Activated CD4-positive, alpha-beta T cell treated with anti-CD3 and anti-CD28 coated beads for 36 hours (primary cell): ENCODE measurements at places on chromosomes 1 and 21.

DNA sequence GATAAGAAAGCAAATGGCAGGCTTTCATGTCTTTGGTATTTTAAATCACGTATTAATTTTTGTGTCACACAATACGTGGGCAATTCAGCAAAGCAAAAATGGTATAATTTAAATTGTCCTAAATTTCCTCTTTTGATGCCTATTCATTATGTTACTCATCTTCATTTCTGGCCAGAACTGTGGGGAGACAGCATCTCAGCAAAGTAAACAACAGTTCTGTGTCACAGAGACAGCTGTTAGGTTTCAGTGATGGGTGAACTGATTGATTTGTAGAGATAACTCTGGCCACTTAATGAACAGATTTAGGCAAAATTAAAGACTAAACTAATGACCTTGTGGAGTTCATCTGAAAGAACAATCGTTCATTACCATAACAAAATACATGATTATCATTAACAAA is 49.2 kb downstream of the FH start:
- no peak for DNase-seq
- no peak overlapping the region for H3K4me3 ChIP-seq
- H3K4me1 ChIP-seq, result no peaks in the 10 kb centered on the region
- H3K36me3 ChIP-seq, result no peaks in the 10 kb centered on the region

DNA sequence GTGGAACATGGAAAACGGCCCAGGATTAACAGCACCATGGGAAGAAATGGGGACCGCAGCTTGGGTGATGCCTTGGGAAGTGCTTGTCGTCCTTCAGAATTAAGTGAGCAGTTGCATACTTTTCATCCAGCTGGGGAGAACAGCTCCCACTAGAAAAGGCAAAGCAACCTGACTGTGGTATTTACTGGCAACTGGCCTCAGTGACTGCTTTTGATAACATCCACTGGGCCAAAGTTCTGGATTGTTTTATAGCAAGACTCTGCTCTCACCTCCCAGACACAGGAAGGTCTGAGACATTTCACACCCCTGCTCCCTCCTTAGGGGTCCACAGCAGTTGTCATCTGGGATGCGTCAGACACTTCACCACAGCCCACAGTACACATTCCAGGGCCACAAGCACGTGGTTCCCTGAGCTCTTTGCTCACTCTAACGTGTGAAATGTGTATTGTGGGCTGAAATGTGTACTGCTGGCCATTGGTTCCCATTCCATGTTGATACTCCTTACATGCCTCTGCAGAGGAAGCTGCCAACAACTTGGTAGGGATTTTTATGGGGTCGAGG is 6.6 kb downstream of the PAPPA2 start:
- H3K4me1 ChIP-seq, result no peaks in the 10 kb centered on the region
- no peak overlapping the region for H3K27ac ChIP-seq
- H3K27me3 ChIP-seq, result peaks cover 5% of the 10 kb centered on the region
- no peak for DNase-seq
- no peak overlapping the region for H3K4me3 ChIP-seq

GRCh38 chr1:160261556-160261892 is 825 bp downstream of the DCAF8 start:
- peak overlapping the region; percentile 99 for H3K27ac ChIP-seq
- DNase-seq, result peak; percentile 86
- H3K4me1 ChIP-seq, result peaks cover 49% of the 10 kb centered on the region
- H3K4me3 ChIP-seq, result peak overlapping the region; percentile 100

- no peak for DNase-seq
- no peaks in the 10 kb centered on the region for H3K27me3 ChIP-seq
- peaks cover 53% of the 10 kb centered on the region for H3K36me3 ChIP-seq
- H3K4me3 ChIP-seq, result no peak overlapping the region
- no peaks in the 10 kb centered on the region for H3K4me1 ChIP-seq
Measured at GRCh38 chr1:41534181-41535076, 49.9 kb upstream of the EDN2 start.

GRCh38 chr1:92882819-92883218 is 51.0 kb downstream of the RPL5 start:
- peak overlapping the region; percentile 62 for H3K27ac ChIP-seq
- no peaks in the 10 kb centered on the region for H3K27me3 ChIP-seq
- H3K4me3 ChIP-seq, result no peak overlapping the region
- H3K4me1 ChIP-seq, result peaks cover 40% of the 10 kb centered on the region
- peaks cover 2% of the 10 kb centered on the region for H3K36me3 ChIP-seq

- no peak overlapping the region for H3K27ac ChIP-seq
- no peaks in the 10 kb centered on the region for H3K27me3 ChIP-seq
- no peaks in the 10 kb centered on the region for H3K4me1 ChIP-seq
- no peak overlapping the region for H3K4me3 ChIP-seq
- peaks cover 39% of the 10 kb centered on the region for H3K36me3 ChIP-seq
Measured at GRCh38 chr1:33329600-33330305, 8.9 kb upstream of the A3GALT2 start.

DNA sequence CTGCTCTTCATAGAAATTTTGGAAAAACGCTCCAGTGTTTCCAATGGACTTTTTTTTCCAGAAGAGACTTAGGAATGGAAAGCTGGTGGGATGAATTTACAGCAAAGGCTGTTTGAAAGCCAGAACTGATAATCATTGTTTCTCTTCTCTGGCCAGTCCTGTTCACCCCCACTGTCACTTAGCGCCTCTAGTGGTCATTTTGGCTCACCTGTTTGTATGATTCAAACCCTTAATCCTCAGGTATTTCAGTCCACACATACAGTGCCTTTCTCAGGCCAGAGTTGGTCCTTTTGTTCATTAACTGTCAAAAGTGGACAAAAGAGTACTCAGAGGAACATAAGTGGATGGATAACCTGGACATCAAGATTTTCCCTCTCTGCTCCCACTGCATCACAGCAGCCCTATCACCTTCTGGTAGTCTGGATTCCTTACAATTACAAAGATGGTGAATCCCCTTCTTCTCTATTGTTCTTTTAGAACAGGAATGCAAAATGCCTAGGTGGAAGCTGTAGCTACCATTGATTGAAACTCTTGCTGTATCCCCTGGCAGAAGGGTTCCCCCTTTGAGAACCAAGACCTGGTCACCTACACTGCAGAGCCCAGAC is 177.6 kb upstream of the OLFM3 start:
- no peaks in the 10 kb centered on the region for H3K4me1 ChIP-seq
- peak; percentile 11 for DNase-seq
- no peaks in the 10 kb centered on the region for H3K36me3 ChIP-seq
- H3K4me3 ChIP-seq, result no peak overlapping the region
- no peaks in the 10 kb centered on the region for H3K27me3 ChIP-seq

GRCh38 chr21:45277101-45278045 is 10.3 kb downstream of the POFUT2 start:
- peaks cover 25% of the 10 kb centered on the region for H3K36me3 ChIP-seq
- H3K27me3 ChIP-seq, result no peaks in the 10 kb centered on the region
- H3K27ac ChIP-seq, result no peak overlapping the region
- no peak for DNase-seq

DNA sequence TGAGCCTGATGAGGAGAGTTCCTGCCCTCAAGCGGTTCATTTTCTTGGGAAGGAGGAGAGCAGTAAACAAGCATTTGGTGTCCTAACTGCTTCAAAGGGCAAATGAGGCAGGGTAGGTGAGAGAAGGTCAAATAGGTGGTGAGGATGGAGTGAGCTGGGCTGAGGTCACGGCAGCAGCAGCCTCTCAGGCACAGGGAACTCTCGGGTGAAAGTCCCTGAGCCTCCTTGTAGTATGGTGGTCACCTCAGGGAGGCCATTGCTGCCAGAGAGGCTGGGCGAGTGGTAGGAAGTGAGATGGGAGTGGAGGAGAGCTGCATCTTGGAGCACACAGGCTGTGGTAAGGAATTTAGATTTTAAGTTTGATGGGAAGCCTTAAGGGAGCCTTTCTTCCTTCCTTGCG is 4.0 kb downstream of the ADARB1 start:
- peak overlapping the region; percentile 98 for H3K27ac ChIP-seq
- no peaks in the 10 kb centered on the region for H3K27me3 ChIP-seq
- peaks cover 83% of the 10 kb centered on the region for H3K4me1 ChIP-seq
- H3K36me3 ChIP-seq, result peaks cover 22% of the 10 kb centered on the region

- H3K27me3 ChIP-seq, result no peaks in the 10 kb centered on the region
- no peak overlapping the region for H3K4me3 ChIP-seq
- H3K27ac ChIP-seq, result no peak overlapping the region
- DNase-seq, result no peak
Measured at GRCh38 chr1:40834968-40835545, 27.1 kb downstream of the CITED4 start.

DNA sequence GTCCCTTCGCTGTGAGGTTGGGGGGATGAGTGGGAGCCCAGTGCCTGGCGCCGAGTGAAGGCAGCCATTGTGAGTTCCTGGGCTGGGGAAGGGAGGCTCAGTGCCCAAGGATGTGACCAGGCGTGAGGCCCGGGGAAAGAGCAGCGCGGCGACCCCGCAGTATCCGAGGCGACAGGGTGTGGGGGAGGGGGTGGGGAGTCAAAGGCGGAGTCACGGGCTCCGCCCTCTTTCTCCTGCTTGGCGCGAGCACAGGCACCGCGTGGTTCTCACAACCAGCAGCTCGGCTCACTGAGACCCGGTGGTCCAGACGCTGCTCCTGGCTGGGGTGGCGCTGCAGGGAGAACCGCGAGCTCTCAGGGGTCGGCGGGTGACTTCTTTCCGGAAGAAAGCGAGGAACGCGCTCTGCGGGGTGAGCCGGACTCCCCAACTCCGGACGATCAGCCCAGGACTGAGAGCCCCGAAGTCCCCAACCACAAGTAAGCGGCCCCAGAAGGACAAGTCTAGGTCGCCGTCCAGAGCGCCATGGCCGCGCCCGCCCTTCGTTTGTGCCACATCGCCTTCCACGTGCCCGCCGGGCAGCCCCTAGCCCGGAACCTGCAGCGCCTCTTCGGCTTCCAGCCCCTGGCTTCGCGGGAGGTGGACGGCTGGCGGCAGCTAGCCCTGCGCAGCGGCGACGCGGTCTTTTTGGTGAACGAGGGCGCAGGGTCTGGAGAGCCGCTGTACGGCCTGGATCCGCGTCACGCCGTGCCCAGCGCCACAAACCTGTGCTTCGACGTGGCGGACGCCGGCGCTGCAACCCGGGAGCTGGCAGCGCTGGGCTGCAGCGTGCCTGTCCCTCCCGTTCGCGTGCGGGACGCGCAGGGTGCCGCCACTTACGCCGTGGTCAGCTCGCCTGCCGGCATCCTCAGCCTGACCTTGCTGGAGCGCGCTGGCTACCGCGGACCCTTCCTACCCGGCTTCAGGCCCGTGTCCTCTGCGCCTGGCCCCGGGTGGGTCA is at the start of gene HPDL:
TSS of gene HPDL (plus strand) at position 269 of the 997 bp plus-strand sequence. CDS start at position 523, 254 bp downstream.
- H3K27me3 ChIP-seq, result no peaks in the 10 kb centered on the region
- peak within 1 kb of the TSS; percentile 82 for H3K4me3 ChIP-seq
- H3K36me3 ChIP-seq, result peaks cover 25% of the 10 kb centered on the region
- peak; percentile 84 for DNase-seq
- peak within 1 kb of the TSS; percentile 80 for H3K27ac ChIP-seq
- H3K4me1 ChIP-seq, result peaks cover 23% of the 10 kb centered on the region

- no peak overlapping the region for H3K4me3 ChIP-seq
- H3K27ac ChIP-seq, result no peak overlapping the region
- no peaks in the 10 kb centered on the region for H3K27me3 ChIP-seq
- peaks cover 60% of the 10 kb centered on the region for H3K4me1 ChIP-seq
Measured at GRCh38 chr21:42530167-42530518, 16.5 kb downstream of the SLC37A1 start.
